ENCODE measurements at places on chromosomes 7 and 10. TPM values are rescaled to one million over a fixed set of nuclear protein-coding genes. Genes with fewer than 3 reads are reported as not detected.

The ICA1 gene
- total RNA-seq = 2.2 TPM

The AQP1 gene
- total RNA-seq = 0.18 TPM

The LRRC4 gene
- not detected for total RNA-seq

The OLAH gene
- 4.2 TPM for total RNA-seq

The ADAM8 gene
- 206 TPM for total RNA-seq

The CRHR2 gene
- total RNA-seq = not detected

The PPP1R9A gene
- total RNA-seq = not detected

The DLG5 gene
- 9.9 TPM for total RNA-seq

The NACAD gene
- total RNA-seq = 0.60 TPM

The ABCC2 gene
- total RNA-seq = 0.73 TPM

The PDAP1 gene
- 93.8 TPM for total RNA-seq

GRCh38 chr7:73449422-73449821, 15.8 kb downstream of the FZD9 start:
- no peak for DNase-seq

DNA sequence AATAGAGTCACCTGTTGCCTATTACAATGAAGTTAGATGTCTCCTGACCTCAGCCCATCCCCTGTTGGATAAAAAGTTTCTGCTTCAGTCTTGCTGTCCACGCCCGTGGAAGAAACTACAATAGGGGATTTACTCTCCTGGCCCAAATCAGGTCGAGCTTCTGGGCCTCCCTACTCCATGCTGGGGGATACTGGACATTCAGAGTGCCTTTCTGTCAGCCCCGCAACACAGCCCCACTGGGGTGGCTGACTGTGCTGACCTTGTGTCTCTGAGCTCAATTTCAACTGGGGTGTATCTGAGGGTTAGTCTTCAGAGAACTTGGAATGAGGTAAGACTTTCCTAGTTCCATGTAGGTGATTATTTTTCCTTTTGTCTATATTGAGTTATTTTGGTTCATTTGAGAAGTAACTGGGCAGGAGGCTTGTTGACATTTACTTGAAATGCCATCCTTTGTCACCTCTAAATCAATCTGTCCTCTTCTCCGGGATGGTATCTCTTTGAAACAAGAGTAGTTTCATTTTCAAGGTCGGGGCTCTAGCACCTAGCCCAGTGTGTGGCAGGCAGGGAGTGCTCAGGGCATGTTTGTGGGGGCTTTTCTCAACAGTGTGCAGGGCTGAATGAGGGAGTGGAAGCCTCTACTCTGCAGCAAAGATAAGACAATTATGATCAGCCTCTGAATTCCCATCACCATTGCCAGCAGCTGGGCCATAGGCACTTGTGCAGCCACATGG, 17.7 kb upstream of the CXCL12 start:
- no peak for DNase-seq

GRCh38 chr10:124144536-124144935, 51.1 kb upstream of the CHST15 start:
- no peak for DNase-seq

- no peak for DNase-seq
These were observed 23.4 kb upstream of the CASD1 start for GRCh38 chr7:94486216-94486615.

DNA sequence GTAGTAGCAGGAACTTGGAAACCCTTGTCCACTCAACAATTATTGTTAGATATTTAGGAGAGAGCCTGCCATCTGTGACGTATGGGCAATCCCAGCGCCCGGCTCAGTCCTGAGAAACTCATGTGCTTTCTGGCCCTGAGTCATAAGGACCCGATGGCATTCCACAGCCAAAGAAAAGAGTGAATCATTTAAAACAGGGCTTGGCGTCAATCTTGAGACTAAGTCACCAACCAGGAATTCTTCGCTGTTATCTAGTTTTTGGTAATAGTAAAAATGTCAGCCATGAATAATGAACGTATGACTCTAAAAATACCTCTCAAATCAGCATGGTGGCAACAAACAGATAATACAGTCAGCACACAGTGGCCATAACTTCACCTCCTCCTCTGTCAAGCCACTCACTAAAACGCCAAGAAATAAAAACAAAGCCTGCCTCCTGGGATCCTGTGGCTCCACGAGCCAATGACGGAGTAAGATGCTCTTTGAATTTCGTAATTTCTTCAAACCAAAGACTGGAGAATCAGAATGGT, 140.8 kb downstream of the ADAM12 start:
- DNase-seq = no peak
